Mammary microvascular endothelial cell (primary cell): ENCODE measurements at places on chromosomes 2 and 18. TPM values are rescaled to one million over a fixed set of nuclear protein-coding genes. Genes with fewer than 3 reads are reported as not detected.

TMEM178A gene
- total RNA-seq = not detected in 2 replicates

HYCC2 gene
- 4.5 and 8.1 TPM in 2 replicates for total RNA-seq

AFF3 gene
- 0.49 and 0.80 TPM in 2 replicates for total RNA-seq

SCG2 gene
- total RNA-seq = 0.05 and 1.3 TPM in 2 replicates

COL5A2 gene
- total RNA-seq = 28.7 and 32.0 TPM in 2 replicates

CFAP53 gene
- 0.25 and 0.27 TPM in 2 replicates for total RNA-seq

STPG4 gene
- 0.33 TPM in 1 of 2 replicates, not detected in the other for total RNA-seq

VWC2L gene
- not detected in 2 replicates for total RNA-seq

GAD1 gene
- total RNA-seq = not detected in 2 replicates

IFT172 gene
- total RNA-seq = 17.4 and 17.9 TPM in 2 replicates

MEP1B gene
- not detected in 2 replicates for total RNA-seq

NYAP2 gene
- total RNA-seq = not detected in 2 replicates

AMER3 gene
- not detected in 2 replicates for total RNA-seq

LIMS4 gene
- total RNA-seq = 4.9 and 6.3 TPM in 2 replicates

CCDC88A gene
- total RNA-seq = 33.1 and 36.9 TPM in 2 replicates

HJURP gene
- 22.8 and 22.9 TPM in 2 replicates for total RNA-seq

C2orf78 gene
- not detected in 2 replicates for total RNA-seq

SLC9A4 gene
- total RNA-seq = not detected in 2 replicates

MYCN gene
- 0.39 and 0.73 TPM in 2 replicates for total RNA-seq

PLEKHB2 gene
- 84.1 and 110 TPM in 2 replicates for total RNA-seq

LRP1B gene
- total RNA-seq = 0.07 and 0.20 TPM in 2 replicates

AQP12B gene
- not detected in 2 replicates for total RNA-seq

SRD5A2 gene
- not detected in 2 replicates for total RNA-seq

CDCA7 gene
- 21.0 and 22.5 TPM in 2 replicates for total RNA-seq

FBLN7 gene
- 1.9 and 2.2 TPM in 2 replicates for total RNA-seq

STON1 gene
- 2.7 and 2.9 TPM in 2 replicates for total RNA-seq

TANC1 gene
- total RNA-seq = 60.2 and 69.5 TPM in 2 replicates

CD302 gene
- total RNA-seq = 5.2 and 5.7 TPM in 2 replicates

NAT8 gene
- total RNA-seq = not detected in 2 replicates

WDR12 gene
- total RNA-seq = 22.8 and 30.5 TPM in 2 replicates

PSMA8 gene
- total RNA-seq = not detected in 2 replicates

VSNL1 gene
- not detected in 2 replicates for total RNA-seq

LRRTM1 gene
- not detected in 2 replicates for total RNA-seq

SLC39A10 gene
- 19.3 and 23.7 TPM in 2 replicates for total RNA-seq

ANKRD53 gene
- 0.73 and 0.79 TPM in 2 replicates for total RNA-seq

RAB27B gene
- total RNA-seq = under 0.01 and 0.25 TPM in 2 replicates

G6PC2 gene
- not detected in 2 replicates for total RNA-seq

APLF gene
- total RNA-seq = 1.5 and 2.3 TPM in 2 replicates

ESPNL gene
- 0.10 TPM in 1 of 2 replicates, not detected in the other for total RNA-seq

CELF4 gene
- total RNA-seq = not detected in 2 replicates

CREG2 gene
- 0.27 TPM in 1 of 2 replicates, not detected in the other for total RNA-seq

RASGRP3 gene
- total RNA-seq = 68.6 and 106 TPM in 2 replicates

PDE1A gene
- total RNA-seq = 0.10 and 0.20 TPM in 2 replicates

C2orf92 gene
- 0.54 TPM in 1 of 2 replicates, not detected in the other for total RNA-seq

ANKRD30B gene
- not detected in 2 replicates for total RNA-seq

TCF23 gene
- total RNA-seq = not detected in 2 replicates

ITGB6 gene
- total RNA-seq = 0.39 TPM in 1 of 2 replicates, not detected in the other

C2orf72 gene
- total RNA-seq = not detected in 2 replicates

LAMA1 gene
- total RNA-seq = 0.25 and 0.27 TPM in 2 replicates

GRB14 gene
- total RNA-seq = 0.33 and 2.6 TPM in 2 replicates

CAVIN2 gene
- 235 and 249 TPM in 2 replicates for total RNA-seq

HOXD1 gene
- 3.7 and 7.3 TPM in 2 replicates for total RNA-seq

IL37 gene
- total RNA-seq = not detected in 2 replicates

FLACC1 gene
- total RNA-seq = 0.44 TPM in 1 of 2 replicates, not detected in the other

BBS5 gene
- total RNA-seq = 3.5 and 3.7 TPM in 2 replicates

NGEF gene
- 0.53 and 1.1 TPM in 2 replicates for total RNA-seq
